ENCODE measurements at places on chromosomes 1 and 21.
A peak's percentile ranks its signal among the peaks of the same experiment; 100 is the strongest.

- DNase-seq = peak; percentile 69
Observed at GRCh38 chr1:17979815-17980214, 127.8 kb upstream of the IGSF21 start.

DNA sequence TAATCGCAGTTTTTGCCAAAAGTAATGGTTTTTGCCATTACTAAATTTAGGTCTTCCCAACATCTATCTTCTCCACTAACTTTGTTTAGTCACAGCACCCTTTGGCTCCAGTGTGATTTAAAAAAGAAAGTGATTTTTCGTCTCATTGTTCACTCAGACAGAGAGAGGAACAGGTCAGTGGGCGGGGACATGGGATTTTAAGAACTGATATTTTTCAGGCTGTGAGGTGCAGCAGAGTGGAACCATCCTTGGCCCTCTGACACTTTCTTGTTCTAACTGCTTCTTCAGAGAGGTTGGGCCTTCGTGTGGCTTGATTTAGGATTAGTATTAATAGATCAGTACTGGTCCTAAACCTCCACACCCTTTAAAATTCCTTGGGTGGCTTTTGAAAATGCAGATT lies 38.8 kb downstream of the CASQ2 start:
- no peak for DNase-seq

DNA sequence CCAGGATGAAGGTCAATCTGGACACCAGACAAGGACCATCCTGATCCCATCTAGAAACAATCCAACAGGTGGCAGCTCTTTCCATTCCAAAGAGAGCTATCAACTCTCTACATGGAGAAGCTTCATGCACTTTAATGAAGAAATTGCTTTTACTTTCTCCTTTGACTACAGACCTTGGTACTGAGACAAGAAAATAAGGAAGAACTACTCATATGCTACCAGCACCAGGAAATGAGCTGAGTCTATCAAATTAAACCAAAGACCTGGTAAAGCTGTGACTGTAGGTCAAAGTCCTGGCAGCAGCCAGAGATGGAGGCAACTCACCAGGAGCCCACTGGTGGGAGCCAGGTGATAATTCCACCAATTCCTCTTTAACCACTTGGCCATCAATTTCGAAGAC lies 64.3 kb upstream of the LRRC8B start:
- no peak for DNase-seq

GRCh38 chr1:4312024-4312423 lies 342.4 kb upstream of the AJAP1 start:
- DNase-seq = no peak

DNA sequence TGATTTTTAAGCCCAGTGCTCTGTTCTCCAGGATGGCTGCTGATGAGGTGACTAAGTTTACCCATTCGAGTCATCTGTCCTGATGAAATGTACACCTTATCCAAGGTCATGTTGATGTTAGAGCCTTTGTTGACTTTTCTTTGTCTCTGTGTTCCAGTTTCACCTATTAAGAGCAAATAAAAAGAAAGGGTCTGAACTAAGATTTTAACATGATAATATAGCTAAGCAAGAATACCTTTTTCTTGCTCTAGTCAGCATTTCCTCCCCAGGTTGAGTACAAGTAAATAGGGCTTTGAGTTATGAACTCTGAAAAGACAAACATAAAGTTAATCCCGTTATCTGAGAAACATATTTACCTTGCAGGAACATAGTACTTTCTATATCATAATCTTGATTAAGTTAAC lies 52.1 kb upstream of the GPR88 start:
- no peak for DNase-seq

- DNase-seq = peak; percentile 61
Observed at GRCh38 chr1:56516539-56517252, 62.7 kb downstream of the PLPP3 start.

All from germinal center (tissue), 1 donor.